Inflammatory macrophage treated with lipopolysaccharide for 1 hour (primary cell): ENCODE measurements at places on chromosomes 4 and X.

GRCh38 chr4:143036443-143036842 is 148.3 kb upstream of the USP38 start:
- no peak for DNase-seq

DNA sequence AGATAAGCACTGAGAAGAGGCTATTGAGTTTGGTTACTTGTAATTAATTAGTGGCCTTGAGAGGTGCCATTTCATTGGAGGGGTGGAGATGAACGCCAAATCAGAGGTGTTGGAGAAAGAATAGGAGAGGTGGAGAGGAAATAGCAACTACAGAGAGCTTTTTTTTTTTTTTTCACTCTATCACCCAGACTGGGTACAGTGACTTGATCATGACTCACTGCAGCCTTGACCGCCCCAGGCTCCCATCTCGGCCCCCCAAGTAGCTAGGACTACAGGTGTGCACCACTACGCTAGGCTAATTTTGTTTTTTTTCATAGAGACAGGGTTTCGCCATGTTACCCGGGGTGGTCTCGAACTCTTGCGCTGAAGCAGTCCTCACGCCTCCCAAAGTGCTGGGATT is 5.2 kb downstream of the NHS start:
- DNase-seq, result no peak

DNA sequence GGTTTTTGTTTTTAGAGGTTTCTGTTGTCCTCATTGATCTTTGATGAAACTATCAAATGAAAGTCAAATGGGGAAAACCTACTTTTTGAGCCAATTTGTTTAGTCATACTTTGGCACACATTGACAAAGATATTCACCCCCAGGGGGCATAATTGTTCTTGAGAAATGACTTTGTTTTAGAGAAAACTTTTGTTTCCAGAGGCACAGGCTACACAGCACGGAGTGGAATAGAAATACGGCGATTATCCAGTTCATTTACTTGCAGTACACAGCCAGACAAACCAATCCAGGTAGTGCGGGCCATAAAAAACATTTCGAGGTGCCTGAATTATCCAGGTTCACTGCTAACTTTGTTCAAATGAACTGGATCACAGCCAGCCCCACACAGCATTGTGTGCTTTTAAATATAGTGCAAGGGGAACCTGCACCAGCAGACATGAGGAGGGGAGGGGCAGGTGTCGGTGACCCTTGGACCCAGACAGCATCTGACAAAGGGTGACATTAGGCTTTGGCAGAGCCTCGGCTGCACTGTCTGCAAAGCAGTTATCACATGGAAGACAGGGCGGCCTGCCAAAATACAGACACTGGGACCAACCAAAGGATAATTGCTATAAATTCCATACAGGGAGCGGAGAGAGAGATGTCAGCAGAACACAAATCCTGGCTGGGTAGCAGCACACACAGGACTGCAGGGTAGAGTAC is 179.6 kb upstream of the NOCT start:
- no peak for DNase-seq

- DNase-seq, result no peak
Observed at GRCh38 chr4:7778510-7779431, 160.9 kb downstream of the AFAP1 start.
